NB4 (cell line): ENCODE measurements at places on chromosomes 13 and 19.

GRCh38 chr13:109647053-109647452 is 139.3 kb downstream of the IRS2 start:
- peak; percentile 82 for DNase-seq

- DNase-seq: no peak
Observed at GRCh38 chr13:113060557-113061270, 44.9 kb upstream of the F7 start.

DNA sequence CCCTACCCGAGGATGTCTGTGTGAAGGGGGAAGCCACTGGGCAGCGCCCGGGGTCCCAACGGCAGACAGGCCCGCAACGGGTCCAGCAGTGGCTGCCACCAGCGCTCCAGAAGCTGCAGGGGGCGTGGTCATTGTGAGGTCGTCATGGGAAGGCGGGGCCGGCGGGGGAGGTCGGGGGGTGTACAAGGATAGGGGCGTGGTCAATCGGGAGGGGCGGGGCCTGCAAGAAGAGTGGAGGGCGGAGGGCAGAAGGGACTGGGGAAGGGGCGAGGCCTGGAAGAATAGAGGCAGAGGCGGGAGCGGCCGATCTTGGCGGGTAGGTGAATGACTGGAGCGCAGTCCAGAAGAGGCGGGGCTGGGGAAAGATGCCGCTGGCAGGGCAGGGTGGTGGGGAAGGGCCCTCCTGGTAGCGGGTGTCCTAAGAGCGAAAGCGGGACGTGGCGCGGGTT is 4.4 kb downstream of the FUZ start:
- peak; percentile 33 for DNase-seq

DNA sequence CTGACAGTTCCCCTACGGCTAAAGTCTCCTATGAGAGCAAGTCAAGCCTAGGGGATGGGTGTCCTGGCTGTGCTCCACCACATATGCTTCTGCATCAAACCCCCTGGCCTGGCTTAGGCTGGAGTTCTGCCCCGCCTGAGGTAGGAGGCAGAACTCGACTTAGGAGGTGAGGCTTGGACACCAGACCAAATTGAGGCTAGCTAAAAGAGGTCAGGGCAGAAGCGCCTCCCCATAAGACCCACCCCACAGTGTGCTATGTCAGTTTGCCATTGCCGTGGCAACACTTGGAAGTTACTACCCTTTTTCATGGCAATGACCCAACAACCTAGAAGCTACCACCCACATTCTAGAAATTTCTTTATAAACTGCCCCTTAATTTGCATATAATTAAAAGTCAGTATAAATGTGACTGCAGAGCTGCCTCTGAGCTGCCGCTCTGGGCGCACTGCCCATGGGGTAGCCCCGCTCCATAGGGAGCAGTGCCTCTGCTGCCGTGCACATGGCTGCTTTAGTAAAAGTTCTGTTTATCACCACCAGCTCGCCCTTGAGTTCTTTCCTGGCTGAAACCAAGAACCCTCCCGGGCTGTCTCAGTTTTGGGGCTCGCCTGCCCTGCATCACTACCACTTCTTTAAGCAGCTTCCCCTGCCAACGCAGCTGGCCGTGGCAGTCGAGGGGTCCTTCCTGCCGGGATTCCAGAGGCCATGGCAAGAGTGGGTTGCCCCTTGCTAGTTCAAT is 20.2 kb downstream of the AP1M1 start:
- DNase-seq: no peak

GRCh38 chr13:30832845-30833332 is 73.2 kb upstream of the MEDAG start:
- peak; percentile 44 for DNase-seq

DNA sequence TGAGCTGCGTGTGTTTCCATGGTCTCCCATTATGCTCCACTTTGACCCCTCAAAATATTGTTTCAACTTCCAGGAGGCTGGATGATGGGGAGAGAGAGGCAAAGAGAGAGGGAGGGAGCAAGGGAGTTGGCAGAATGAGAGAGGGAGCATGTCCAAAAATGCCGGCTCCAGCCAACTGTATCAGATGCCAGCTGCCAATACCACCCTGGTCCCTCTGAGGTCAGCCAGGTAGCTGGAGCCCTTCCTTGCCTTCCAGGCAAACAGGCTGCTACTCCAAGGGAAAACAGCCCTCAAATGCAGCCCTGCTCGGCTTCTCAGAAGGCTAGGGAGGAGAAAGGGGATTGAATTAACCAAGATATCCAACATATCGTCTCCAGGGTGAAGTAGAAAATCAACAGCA is 440.0 kb downstream of the TSHZ3 start:
- DNase-seq: no peak

DNA sequence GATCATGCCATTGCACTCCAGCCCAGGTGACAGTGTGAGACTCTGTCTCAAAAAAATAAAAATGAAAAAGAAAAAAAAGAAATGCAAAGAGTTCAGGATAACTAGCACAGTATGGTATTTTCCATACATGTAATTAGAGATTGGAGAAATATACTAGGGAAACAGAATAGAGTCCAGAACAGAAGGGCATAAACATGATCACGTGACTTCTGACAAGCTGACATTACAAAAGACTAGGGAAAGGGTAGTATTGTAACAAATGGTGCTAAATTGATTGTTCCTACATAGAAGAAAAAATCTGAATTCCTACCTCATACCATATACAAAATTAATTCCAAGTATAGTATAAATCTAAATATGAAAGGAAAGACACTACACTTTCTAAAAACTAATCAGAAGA is 1.3 kb upstream of the NLRP5 start:
- no peak for DNase-seq

DNA sequence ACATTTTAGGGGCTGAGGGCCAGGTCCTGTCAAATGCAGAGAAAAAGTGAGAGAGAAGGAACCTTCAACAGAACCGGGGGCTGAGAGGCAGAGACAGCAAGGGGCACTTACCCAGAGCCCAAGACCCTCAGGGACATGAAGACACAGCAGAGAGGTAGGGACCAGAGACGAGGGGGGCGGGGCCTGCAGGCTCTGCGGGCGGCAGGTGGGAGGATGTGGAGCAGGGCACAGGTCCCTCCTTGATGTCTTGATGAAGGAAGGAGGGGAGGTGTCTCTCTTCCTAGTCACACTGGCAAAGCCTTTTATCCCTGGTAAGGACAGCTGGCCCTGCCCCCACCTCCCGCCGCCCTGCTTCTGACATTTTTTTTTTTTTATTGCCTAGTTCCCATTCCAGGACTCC is at the start of gene KLK14:
TSS of gene KLK14 (minus strand) at position 277 of the 400 bp plus-strand sequence. CDS start at position 4, 273 bp downstream.
- DNase-seq: no peak

DNA sequence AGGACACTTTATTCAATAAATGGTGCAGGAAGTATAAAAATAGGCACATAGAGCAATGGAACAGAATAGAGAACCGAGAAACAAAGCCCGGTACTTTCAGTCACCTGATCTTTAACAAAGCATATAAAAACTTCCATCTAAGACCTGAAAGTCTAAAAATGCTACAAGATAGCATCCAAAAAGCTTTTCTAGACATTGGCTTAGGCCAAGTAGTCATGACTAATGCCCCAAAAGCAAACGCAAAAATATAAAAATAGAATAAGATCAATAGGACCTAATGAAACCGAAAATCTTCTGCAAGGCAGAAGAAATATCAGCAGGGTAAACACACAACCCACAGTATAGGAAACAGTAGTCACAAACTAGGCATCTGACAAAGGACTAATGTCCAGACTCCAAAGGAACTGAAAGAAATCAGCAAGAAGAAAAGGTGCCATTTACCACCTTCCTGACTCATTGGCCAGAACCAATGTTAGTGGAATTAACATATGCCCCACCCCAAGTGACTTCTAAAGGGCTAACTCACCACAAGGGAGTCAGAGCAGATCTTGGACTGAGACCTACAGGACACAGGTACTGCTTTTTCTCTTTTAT is 40.8 kb upstream of the CEACAM21 start:
- no peak for DNase-seq

GRCh38 chr19:4295972-4296771 is 6.0 kb downstream of the TMIGD2 start:
- peak; percentile 16 for DNase-seq

- DNase-seq: no peak
Observed at GRCh38 chr13:84470528-84470927, 588.3 kb upstream of the SLITRK1 start.

DNA sequence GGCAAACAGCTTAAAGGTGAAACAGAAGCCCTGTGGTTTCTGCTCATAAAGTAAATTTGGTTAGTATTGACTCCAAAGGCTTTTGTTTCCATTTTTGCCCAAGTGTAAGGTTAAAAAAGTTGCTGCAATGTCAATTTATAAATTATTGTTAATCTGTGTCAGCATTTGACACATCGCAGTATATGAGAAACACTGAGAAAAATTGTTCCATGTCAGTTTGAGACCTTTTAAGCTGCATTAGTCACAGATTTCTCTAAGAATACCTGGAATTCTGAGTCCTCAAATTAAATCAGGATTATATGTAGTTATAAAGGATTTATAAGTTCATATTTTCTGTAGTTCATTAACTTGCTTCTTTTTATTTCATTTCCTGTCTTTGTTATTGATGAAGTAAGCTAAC is 78.8 kb downstream of the FGF14 start:
- DNase-seq: no peak

- no peak for DNase-seq
Observed at GRCh38 chr13:81762449-81762848, 1421.5 kb upstream of the SPRY2 start.

DNA sequence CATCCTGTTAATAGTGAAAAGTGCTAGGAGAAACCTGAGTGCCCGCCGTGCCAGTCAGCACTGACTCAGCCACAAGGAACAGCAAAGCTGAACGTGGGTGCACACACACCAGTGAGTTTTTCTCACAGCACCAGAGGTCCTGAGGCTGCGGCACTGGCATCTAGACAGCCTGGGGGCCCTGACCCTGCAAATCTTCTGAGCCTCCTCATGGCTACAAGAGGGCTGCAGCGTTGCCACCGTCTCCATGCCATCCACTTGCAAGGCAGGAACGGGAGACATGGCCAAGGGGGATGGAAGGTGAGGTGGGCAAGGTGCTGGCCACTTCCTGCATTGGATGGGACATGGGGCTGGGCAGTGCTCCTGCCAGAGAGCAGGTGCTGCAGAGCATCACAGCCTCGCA is 211.2 kb upstream of the SOX1 start:
- DNase-seq: no peak

- DNase-seq: no peak
Observed at GRCh38 chr19:49507803-49508494, 4.5 kb upstream of the FCGRT start.

- DNase-seq: no peak
Observed at GRCh38 chr13:45799451-45799850, 52.1 kb downstream of the SIAH3 start.

- DNase-seq: no peak
Observed at GRCh38 chr19:45773384-45773783, 4.3 kb upstream of the SIX5 start.

DNA sequence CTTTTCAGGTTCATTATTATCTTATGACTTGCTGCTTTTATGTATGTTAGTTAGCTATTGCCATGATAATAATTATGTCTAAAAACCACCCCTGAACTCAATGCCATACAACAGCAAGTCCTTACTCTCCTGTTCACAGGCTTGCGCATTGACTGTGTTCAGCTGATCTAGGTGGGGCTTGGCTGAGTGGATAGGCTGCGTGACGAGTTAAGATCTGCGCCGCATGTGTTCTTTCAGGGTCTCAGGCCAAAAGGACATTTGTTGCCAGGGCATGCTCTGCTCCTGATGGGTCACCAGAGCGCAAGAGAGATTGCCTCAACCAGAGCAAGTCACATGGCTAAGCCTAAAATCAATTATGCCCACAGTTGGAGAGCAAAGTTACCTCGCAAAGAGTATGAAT is 859 bp downstream of the ZNF568 start:
- peak; percentile 3 for DNase-seq

- no peak for DNase-seq
Observed at GRCh38 chr19:31132753-31133110, 216.5 kb downstream of the TSHZ3 start.

DNA sequence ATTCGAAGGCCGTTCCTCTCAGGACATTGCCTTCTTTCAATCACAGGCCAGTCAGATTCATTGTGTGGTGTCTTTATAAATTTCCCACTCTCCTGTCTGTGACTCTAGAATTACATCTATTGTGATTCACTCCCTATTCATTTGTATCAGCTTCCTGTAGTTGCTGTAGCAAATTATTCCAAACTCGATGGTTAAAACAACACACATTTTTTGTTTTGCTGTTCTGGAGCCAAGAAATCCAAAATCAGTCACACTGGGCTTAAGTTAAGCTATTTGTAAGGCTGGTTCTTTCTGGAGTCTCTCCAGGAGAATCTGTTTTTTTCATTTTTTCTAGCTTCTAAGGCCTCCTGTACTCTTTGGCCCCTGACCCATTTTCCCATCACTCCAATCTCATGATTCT is 1487.0 kb upstream of the SLC10A2 start:
- DNase-seq: no peak

- no peak for DNase-seq
Observed at GRCh38 chr13:50577806-50578205, 265.7 kb downstream of the DLEU7 start.

DNA sequence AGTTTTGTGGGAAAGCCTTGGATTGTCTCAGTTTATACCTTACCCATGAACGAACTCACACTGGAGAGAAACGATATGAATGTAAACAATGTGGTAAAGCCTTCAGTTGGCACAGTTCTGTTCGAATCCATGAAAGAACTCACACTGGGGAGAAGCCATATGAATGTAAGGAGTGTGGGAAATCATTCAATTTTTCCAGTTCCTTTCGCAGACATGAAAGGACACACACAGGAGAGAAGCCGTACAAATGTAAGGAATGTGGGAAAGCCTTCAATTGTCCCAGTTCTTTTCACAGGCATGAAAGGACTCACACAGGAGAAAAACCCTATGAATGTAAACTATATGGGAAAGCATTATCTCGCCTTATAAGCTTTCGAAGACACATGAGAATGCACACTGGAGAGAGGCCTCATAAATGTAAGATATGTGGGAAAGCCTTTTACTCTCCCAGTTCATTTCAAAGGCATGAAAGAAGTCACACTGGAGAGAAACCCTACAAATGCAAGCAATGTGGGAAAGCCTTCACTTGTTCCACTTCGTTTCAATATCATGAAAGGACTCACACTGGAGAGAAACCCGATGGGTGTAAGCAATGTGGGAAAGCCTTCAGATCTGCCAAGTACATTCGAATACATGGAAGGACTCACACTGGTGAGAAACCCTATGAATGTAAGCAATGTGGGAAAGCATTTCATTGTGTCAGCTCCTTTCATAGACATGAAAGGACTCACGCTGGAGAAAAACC is 7.5 kb upstream of the ZNF440 start:
- no peak for DNase-seq

GRCh38 chr13:98997011-98997730 is 19.3 kb upstream of the DOCK9 start:
- DNase-seq: no peak
